ENCODE measurements at places on chromosomes 13 and 19.

- DNase-seq: peak; percentile 72
Measured at GRCh38 chr19:19214159-19214490, 2.4 kb downstream of the NCAN start.

DNA sequence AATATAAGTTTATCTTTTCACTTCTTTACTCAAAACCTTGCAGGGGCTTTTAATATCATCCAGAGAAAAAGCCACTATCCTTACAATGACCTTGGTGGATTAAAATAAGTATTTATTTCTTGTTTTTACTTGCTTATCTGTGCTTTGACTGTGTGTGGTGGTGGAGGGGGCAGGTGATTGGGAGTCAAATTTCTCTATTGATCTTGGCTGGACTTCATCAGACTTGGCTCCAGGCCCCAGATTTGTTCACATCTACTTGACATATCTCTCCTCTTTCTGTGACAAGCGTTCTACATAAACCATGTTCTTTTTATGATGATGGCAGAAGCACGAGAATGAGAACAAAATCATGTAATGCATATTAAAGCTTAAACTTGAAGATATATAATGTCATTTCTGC is 670.8 kb downstream of the PCDH17 start:
- DNase-seq: no peak

DNA sequence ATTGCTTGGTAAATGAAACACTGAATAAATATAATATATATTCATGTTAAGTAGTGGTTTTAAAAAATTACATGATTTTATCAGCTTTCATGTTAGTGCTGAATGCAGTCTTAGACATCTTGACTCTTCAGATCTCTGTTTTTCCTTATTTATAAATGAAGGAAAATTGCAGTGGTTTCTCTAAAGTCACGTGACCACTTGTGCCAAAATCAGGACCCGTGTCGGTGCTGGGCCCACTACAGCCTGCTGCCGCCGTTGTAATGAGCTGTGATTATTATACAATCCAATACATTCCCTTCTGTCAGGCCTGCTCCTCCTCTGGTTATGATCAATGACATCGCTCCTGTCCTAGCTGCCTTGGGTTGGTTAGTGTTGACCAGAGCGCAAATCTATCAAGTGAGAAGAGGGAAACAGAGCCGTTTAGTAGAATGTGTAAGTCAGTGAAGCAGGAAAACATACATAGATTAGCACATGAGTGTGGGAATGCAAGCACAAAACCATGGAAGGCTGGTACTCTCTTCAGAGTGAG is 88.2 kb downstream of the AKAP11 start:
- DNase-seq: no peak

DNA sequence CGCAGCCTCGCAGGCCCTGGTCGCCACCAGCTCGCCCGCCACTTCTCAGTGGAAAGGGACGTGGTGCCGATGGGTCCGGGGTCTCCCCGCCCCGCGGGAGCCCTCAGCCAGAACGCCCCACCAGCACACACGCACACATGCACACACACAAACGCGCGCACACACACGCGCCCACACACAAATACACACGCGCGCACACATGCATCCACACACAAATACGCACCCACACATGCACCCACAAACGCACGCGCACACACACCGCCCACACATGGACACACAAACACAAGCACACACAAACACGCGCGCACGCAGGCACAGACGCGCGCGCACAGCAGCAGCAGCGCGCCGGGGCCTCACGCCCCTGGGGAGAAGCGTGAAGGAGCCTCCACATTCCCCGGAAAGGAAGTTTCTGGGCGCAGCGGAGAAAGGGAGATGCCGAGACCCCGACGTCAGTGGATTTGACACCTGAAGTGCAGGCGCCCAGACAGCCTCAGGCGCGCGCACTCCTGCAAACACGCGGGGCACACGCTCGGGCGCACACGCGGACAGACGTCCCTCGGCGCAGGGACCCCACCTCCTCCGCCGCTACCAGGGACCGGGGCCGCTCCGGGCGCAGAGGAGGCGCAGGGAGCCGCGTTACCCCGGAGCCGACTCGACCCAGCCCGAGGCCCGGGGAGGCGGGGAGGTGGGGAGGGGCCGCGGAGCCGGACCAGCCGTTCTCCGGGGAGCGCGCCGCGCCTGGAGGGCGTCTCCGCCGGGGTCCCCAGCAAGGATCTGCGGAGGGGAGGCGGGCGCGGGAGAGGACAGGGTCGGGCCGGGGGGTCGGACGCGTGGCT is 622 bp downstream of the RASA3 start:
- no peak for DNase-seq

DNA sequence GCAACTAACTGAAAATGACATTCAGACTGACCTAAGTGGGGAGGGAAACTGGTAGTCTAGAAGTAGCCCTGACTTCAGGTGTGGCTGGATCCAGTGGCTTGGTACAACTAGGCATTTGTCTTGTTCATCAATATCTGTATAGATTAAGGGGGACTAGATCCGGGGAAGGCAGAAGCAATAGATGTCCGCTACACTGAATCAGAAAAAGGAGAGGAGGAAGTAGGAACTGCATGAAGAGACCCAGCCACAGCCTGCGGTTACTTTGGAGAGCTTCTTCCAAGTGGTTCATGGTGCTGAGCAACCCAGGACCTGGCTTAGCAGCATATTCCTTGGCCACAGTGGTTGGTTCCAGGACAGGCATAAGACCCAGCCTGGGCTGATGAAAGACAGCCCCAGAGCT is 9.9 kb upstream of the PRODH2 start:
- DNase-seq: no peak

- DNase-seq: no peak
Measured at GRCh38 chr13:75445717-75446499, 36.1 kb downstream of the TBC1D4 start.
